GM12865 (cell line): ENCODE measurements at places on chromosomes 6 and 20.
A peak's percentile ranks its signal among the peaks of the same experiment; 100 is the strongest.

DNA sequence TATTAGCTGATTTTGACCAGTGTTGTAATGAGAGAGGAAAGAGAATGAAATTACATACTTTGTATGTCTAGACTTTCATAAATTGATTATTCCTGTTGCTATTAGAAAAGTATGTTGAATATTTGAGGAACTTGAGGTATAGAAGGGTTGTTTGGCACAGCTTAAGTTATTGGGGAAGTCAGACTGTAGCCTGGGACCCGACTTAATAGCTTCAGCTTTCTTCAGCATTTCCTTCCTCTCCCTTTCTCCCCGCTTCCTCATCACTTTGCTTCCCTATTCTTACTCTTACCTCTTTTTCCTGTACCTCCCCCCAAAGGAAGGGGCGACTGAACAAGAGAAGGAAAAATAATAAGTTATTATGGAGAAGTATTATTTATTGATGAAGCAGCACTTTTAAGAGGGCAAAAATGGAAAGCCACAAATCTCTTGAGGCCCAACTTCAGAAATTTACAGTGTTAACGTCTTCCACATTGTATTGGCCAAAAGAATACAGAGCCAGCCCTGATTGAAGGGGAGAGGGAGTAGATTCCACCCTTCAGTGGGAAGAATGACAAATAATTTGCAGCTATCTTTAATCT lies 7.4 kb downstream of the SENP6 start:
- no peak for DNase-seq

- no peak for DNase-seq
Observed at GRCh38 chr6:167210375-167211294, 52.9 kb upstream of the GPR31 start.

DNA sequence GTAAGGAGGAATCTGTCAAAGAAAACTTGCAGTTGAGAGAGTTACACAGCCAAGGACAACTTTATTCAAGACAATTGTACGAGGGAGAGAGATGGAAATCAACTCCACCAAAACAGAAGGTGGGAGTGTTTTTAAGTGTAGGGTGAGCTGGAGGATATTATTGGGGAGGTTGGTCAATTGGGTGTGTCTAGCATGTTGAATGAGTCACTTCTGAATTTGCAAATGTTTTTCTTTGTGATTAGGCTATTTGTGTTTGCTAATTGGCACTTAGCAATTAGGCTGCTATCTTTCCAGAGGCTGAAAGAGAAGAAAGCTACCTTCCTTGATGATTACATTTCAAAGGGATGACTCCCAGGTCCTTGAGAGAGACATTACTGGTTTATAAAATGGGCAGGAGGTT lies 441.1 kb downstream of the MEI4 start:
- no peak for DNase-seq

DNA sequence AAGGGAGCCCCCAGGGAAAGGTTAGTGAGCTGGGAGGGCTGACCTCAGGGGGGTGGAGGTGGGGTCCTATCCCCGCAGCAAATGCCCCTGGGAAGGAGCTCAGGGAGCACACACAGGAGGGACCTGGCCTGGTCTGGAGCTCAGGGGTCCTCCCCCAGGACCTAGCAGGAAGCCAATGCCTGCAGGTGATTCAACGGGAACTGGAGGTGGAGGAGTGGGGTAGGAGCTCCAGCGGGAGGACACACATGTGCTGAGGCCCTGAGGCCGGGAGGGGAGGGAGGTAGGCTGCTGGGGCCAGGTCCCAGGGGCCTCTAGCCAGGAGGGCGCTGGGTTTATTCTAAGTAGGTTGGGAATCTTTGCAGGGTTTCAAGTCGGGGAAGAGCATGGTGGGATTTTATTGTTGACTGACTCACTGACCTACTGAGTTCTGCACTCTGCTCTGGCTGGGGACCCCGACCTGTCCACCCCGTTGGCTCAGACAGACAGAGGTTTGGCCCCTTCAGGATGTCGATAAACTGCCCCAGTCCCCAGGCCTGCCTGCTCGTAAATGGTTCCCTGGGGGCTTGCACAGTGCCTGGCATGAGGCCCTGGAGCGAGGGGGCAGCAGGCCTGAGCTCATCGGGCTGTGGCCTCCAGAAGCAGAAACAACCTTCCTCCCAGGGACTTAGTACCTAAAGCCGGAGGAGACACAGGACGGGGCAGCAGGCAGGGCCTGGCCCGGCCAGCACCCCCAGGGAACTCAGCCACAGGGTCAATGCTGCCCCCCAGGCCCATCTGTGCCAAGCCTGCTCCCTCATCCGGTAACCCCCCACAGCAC lies 62.3 kb downstream of the RIPOR3 start:
- DNase-seq: no peak

GRCh38 chr6:20426177-20427082 lies 24.8 kb downstream of the E2F3 start:
- no peak for DNase-seq

- peak; percentile 45 for DNase-seq
Observed at GRCh38 chr6:38688579-38689087, 14.3 kb downstream of the GLO1 start.

GRCh38 chr6:156182356-156182755 lies 594.8 kb upstream of the ARID1B start:
- DNase-seq: no peak
